H1 (cell line): ENCODE measurements at places on chromosomes 7 and 10.

GRCh38 chr7:30403477-30403876 is 75.1 kb downstream of the NOD1 start:
- no peak for DNase-seq
- H3K27ac ChIP-seq, result no peak overlapping the region
- H3K27me3 ChIP-seq, result no peaks in the 10 kb centered on the region
- H3K4me1 ChIP-seq, result no peaks in the 10 kb centered on the region
- H3K36me3 ChIP-seq, result no peaks in the 10 kb centered on the region; the same call in 1 of the 2 replicates

DNA sequence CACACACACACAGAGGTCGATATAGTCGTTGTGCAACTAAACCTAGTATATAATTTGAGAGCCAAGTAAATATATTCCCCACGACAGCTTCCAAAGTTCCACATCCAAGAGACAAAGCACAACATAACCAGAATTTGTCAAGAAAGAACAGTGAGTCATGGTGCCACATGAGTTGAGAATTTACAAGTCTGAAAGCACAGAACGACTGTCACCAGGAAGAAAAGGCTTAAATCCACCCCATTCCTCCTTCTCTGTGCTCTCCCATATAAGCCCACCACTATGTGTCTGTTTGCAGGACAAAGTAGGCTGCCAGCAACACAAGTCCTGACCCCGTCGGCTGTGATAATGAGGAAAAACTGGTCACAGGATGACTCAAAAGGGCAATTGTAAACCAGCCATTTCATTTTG is 32.8 kb downstream of the GSAP start:
- no peaks in the 10 kb centered on the region for H3K27me3 ChIP-seq
- H3K4me1 ChIP-seq, result peaks cover 4% of the 10 kb centered on the region
- H3K4me3 ChIP-seq, result no peak overlapping the region
- peaks cover 8% of the 10 kb centered on the region; the same call in 1 of the 2 replicates for H3K36me3 ChIP-seq

DNA sequence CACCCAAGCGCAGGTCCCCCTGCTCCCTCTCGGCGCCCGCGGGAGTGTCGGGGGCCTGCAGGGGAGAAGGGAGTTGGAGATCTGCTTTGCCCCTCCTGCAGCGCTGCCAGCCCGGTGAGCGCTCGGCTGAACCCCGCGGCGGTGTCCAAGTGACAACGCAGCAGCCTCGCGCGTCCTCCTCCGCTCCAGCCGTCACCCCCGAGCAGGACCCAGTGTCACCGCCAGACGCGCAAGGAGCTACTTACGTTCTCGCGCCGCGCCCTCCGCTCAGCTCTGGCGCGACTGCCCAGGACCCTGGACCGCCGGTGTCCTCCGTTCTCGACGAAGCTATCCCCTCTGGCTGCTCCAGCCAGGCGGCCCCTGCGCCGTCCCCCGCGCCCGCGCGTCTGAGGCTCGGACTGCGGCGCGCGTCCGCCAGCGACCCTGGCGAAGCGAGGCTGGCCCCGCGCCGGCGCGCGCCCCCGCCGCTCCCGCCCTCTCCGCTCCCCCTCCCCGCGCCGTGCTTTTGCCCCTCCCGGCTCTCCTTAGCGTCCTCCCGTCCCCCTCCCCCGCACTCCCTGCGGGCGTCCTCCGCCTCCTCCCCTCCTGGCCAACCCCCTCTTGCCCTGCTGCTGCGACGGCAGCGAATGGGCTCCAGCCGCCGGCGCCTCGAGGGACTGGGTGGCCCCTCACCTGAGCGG is at the start of gene NRCAM:
TSS of gene NRCAM (minus strand) at position 439 of the 680 bp plus-strand sequence. CDS start 216,372 bp downstream, outside the sequence.
- peaks cover 33% of the 10 kb centered on the region for H3K27me3 ChIP-seq
- no peaks in the 10 kb centered on the region for H3K4me1 ChIP-seq
- H3K36me3 ChIP-seq, result no peaks in the 10 kb centered on the region
- DNase-seq, result peak; percentile 80
- H3K4me3 ChIP-seq, result peak within 1 kb of the TSS; percentile 86

- H3K36me3 ChIP-seq, result no peaks in the 10 kb centered on the region
- H3K27ac ChIP-seq, result no peak overlapping the region
- peaks cover 3% of the 10 kb centered on the region; the same call in 1 of the 2 replicates for H3K4me1 ChIP-seq
- H3K4me3 ChIP-seq, result no peak overlapping the region
- no peak for DNase-seq
Measured at GRCh38 chr7:123537026-123537642, 2.7 kb upstream of the IQUB start.

- H3K4me1 ChIP-seq, result no peaks in the 10 kb centered on the region
- H3K36me3 ChIP-seq, result no peaks in the 10 kb centered on the region
- no peak for DNase-seq
- no peaks in the 10 kb centered on the region for H3K27me3 ChIP-seq
- H3K27ac ChIP-seq, result no peak overlapping the region
Measured at GRCh38 chr7:87426160-87426559, 49.3 kb downstream of the ABCB4 start.

DNA sequence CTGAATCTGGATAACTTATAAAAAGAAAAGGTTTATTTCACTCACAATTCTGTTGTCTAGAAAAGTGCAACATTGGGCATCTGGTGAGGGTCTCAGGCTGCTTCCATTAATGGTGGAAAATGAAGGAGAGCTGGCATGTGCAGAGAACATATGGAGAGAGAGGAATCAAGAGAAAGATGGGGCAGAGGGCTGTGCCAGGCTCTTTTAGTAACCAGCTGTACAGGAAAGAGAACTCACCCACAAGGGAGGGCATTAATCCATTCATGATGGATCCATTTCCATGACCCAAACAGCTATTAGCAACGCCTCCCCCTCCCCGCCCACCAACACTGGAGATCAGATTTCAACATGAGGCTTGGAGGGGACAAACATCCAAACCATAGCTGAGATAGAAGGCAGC is 61.7 kb upstream of the LYZL1 start:
- H3K36me3 ChIP-seq, result no peaks in the 10 kb centered on the region
- H3K4me1 ChIP-seq, result peaks cover 4% of the 10 kb centered on the region
- no peak for DNase-seq
- no peak overlapping the region for H3K4me3 ChIP-seq

DNA sequence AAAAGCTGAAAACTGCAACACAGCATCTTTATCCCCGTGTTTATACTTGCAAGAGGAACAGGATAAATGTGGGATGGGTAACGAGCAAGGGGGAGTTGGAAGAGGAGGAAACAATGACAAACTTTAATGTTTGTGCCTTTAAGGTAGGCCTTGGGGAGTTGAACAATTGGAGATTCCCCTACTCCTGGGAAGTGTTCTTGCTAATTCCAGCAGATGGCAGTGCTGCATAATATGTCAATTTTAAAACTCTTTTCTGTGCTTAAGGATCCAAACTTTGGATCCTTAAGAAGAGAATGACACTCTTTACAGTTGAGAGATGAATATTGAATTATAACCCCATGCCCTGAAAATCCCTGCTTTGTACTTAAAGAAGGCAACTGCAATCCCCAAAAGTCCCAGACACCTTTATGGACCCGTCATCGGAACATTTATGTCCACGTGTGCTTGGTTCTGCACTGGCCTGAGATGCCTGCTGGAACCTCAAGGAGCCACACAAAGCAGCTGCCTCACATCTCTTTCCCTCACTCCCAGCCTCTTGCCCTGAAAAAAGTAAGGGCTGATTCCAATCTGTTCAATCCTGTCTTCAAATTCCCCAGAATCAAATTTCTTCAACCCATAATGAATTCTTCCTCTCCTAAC is 12.0 kb downstream of the IFIT5 start:
- no peaks in the 10 kb centered on the region for H3K4me1 ChIP-seq
- no peak overlapping the region for H3K4me3 ChIP-seq
- H3K36me3 ChIP-seq, result no peaks in the 10 kb centered on the region
- H3K27me3 ChIP-seq, result no peaks in the 10 kb centered on the region
